D721Med (cell line): ENCODE measurements at places on chromosomes 3 and 15.

- DNase-seq = no peak
Measured at GRCh38 chr15:64678126-64678819, 97.1 kb downstream of the RBPMS2 start.

GRCh38 chr3:66048051-66048395, 9.3 kb upstream of the MAGI1 start:
- no peak for DNase-seq

GRCh38 chr3:194769020-194769643, 83.4 kb downstream of the FAM43A start:
- no peak for DNase-seq

DNA sequence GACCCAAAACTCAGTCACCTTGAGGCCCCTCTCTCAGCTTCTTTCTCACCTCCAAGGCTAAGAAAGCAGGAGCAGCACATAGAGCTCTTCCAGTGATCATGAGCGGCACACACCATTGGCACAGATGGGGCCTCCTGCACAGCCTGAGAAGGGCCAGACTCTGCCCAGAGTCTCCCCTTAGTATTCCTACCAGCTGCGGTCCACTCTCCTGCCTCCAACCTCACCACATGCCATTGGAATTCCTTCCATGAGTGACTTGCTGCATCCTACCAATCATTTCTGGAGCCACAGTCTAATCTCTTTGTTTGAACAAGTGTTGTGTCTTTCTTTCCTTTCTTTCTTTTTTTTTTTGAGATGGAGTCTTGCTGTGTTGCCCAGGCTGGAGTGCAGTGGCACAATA, 39.3 kb downstream of the CDCP1 start:
- no peak for DNase-seq

DNA sequence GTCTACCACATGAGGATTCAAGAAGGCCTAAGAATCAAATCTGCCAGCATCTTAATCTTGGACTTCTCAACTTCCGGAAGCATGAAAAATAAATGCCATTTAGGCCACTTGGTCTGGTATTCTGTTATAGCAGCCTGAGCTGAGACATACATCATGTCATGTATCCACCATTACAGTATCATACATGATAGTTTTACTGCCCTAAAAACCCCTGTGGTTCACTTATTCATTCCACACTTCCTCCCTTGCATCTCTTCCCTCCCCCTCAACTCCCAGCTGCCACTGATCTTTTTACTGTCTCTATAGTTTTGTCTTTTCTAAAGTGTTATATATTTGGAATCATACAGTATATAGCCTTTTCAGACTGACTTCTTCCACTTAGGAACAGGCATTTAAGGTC, 161.8 kb downstream of the SNRK start:
- DNase-seq = no peak

GRCh38 chr15:57332326-57332725, 44.0 kb upstream of the CGNL1 start:
- no peak for DNase-seq

GRCh38 chr15:29986946-29987345, 95.8 kb upstream of the GOLGA8J start:
- DNase-seq = no peak

GRCh38 chr3:189406148-189406547, 225.0 kb upstream of the TP63 start:
- no peak for DNase-seq

- DNase-seq = no peak
Measured at GRCh38 chr3:177820683-177821316, 623.5 kb upstream of the TBL1XR1 start.

- DNase-seq = no peak
Measured at GRCh38 chr3:174541708-174542315, 317.3 kb upstream of the NAALADL2 start.

DNA sequence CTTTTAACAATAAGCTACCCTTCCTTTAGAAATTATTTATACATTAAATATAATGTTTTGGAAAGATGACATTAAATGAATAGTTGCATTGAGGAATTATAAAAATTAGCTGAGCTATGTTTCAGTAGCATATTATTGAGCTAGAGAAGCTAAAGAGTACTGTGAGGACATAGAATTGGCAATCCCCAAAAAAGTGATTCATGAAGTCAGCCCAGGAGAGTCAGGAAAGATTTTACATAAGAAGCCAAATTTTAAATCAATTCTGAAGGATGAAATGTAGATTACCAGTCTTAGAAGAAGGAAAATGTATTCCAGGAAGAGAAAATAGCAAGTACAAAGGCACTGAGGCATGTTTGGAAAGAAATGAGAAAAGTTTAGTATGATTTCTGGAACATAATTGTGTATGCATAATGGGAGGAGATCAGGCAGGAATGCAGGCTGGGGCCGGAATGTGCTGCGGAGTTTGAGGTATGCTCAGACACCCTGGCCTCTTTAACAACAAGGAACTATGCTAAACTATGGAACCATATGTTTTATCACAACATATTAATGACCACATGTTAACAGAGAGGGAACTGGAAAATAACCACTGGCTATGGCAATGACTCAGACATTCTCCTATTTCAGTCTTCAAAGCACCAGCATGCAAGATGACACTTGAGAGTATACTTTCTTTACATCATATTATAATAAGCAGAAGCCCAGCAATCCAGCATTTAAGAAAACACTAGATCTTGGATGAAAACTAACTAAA, 103.3 kb upstream of the COL8A1 start:
- no peak for DNase-seq

DNA sequence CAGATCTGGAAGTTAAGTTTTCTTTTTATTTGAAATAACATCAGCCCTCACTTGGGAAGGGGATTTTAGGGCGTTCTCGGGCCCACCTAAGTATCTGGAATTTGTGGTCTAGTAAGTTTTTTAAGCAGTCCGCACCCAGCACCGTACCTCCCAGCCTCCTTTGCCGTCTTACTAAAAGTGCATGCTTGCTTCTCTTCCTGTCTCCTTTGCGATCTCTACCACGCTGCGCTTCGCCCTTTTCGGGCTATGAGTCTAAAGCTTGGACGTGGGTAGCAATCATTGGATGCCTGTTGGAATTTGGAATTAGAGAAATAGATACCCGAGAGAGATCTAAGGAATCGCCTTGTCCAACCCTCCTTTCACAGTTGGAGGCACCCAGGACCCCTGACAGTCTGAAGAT, 1.1 kb downstream of the THSD4 start:
- DNase-seq = no peak

- no peak for DNase-seq
Measured at GRCh38 chr15:70156671-70157271, 59.1 kb upstream of the TLE3 start.

DNA sequence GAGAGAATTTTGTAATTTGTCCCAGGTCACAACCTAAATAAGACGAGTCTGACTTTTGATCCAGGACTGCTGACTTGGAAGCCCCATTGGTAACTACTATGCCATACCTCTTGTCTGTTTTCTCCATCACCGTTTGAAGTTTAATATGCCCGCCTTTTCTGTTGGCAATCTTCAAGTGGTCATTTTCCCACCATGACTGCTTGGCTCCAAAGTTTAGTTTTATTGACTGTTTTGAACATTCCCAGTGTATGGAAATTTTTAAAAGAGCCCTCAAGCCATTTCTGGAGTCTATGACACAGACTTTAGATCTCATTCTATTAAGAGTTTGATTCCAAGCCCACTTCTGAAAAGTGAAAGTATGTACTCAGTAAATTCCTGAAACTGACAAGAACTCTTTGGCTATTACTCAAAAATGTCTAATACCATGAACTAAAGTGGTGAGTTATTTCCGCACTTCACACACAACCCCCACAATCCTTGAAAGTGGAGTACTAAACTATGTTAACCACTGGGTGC, 136.7 kb upstream of the ADAMTS9 start:
- no peak for DNase-seq

GRCh38 chr15:42060797-42061196, 33.6 kb downstream of the PLA2G4D start:
- DNase-seq = no peak

GRCh38 chr3:99240700-99241099, 339.2 kb upstream of the DCBLD2 start:
- DNase-seq = no peak

DNA sequence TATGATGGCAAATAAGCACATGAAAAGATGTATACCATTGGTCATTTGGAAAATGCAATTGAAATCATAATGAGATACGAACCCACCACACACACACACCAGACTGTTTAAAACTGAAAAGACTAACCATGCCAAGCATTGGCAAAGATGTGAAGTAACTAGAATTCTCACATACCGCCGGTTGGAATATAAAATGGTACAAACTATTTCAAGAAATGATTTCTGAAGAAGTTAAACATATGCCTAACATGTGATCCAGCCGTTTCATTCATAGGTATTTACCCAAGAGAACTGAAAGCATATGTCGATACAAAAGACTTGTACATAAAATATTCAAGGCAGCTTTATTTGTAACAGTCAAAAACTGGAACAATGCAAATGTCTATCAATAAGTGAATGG, 28.9 kb downstream of the HES1 start:
- no peak for DNase-seq

DNA sequence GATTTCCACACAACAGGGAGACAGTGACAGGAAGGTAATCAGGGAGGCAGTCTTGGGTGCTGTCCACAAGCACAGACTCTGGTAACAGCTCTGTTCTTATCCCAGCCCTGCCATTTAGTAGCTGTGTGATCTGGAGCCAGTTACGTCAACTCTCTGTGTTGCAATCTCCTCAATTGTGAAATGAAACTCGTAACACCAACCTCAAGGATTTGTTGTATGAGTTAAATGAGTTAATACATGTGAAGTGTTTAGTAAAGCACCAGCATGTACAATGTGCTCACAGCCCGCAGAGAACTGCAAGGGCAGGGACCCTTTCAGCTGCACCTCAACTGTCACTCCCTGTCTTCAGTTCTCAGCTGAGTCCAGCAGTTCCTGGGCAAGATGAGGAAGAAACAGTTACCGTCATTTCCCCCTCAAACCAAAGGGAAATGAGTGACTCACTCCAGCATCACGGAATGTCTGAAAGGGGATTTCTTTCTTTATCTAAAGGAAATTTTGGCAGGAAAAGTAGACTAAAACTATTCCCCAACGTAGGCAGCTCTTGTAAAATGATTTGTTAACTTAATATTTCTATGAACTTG, 39.9 kb upstream of the MB21D2 start:
- no peak for DNase-seq

DNA sequence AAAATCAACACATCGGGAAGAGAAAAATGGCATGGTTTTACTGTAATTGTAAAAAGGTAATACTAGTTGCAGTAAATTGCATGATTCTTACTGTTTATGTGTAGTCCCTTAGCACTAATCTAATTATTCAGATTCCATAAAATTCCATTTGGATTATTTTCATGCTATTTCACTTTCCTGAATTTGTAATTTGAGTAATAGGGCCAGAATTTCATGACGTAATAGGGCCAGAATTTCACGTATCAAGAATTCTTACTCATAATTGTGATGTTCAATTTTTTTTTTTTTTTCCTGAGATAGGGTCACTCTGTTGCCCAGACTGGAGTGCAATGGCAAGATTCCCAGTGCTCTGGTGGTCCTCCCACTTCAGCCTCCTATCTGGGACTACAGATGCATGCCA, 2.9 kb upstream of the U2SURP start:
- no peak for DNase-seq

DNA sequence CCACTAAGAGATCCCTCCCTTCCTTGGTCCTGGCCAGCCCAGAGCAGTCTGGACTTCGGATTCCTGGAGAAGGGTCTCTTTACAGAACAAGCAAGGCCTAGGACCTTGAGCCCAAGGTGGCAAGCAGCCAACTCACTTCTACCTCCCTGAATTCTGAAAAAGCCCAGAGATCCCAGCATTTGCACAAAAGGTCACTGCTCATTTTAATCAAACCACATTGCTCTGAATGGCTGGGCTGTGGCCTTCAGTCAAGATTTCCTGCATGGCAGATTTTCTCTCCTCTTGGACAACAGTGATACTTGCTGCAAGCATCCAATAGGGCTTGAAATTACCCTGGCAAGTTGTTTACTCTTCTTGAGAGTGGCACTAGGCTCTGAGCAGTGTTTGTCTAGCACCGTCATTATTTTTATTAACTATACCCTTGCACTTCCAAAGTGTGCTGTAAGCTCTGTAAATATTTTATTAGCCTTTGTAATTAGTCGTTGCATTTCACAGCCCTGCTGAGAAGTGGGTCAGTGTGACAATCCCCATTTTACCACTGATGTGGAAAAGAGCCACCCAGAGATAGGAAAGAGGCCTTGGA, 274.7 kb upstream of the CTNNB1 start:
- no peak for DNase-seq

GRCh38 chr15:94700211-94700610, 468.9 kb downstream of the MCTP2 start:
- no peak for DNase-seq

GRCh38 chr3:128351546-128351945, 115.1 kb downstream of the DNAJB8 start:
- no peak for DNase-seq

- no peak for DNase-seq
Measured at GRCh38 chr15:43918717-43919116, 91.9 kb downstream of the WDR76 start.

- no peak for DNase-seq
Measured at GRCh38 chr15:29682781-29683180, 139.5 kb downstream of the TJP1 start.

DNA sequence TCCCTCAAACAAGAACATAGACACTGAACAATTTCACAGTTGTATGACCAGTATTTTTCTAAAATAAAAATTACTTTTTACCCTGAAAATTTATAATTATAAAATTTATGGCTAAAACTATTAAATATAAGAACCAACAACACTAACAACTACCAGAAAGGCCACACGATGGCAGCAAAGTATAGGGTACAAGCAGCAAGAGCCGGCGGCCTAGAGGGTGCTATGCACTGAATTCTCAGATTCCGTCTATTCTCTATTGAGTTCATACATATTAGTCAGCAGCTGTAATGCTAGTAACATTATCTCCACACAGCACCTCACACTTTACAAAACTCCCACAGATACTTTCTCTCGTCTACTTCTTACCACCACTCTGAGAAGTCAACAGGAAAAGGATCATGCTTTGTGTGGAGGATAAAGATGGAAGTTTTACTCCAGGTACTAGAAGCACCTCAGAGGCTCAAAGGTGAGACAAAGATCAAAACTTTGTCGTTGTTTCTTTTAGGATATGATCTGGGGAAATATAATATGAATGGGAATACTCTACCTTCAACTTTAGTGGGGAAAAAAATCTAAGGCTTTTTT, 160.5 kb downstream of the FGF12 start:
- no peak for DNase-seq

DNA sequence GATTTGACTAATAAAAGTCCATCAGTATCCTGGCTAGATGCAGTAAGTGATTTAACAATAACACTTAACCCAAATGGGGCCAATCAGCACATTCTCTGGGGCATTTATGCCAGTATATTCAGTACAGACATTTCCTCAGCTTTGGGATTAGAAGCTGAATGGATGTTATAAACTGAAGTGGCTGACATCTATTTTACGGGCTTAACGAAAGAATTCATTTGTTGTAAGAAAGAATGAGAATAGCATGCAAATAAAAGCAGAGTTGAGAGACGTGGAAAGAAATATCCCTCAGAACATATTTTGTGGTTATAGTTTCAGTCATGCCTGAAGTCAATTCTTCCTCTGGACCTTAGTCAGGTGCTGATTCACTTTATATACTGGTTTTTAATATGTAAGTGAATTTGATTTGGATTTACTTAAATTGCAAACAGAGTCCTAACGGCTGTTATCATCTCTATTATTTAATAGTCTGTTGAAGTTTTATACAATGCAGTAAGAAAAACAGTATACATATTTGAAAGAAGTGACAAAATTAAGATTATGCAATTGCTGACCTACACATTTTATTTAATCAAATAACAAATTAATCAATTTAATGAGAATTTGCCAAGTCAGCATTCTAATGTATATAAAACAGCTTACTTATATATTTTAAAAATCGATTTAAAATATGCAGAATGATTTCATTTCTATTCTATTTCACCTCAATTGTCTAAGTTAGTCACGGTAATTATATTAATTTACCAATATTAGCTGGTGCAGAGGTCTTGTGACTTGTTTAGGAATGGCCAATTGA, 513.9 kb upstream of the CADM2 start:
- DNase-seq = no peak
